ENCODE measurements at places on chromosomes 6 and 20. TPM values are rescaled to one million over a fixed set of nuclear protein-coding genes. Genes with fewer than 3 reads are reported as not detected.

The FAM83C gene
- total RNA-seq, result not detected

The TRAPPC3L gene
- not detected for total RNA-seq

The ISM1 gene
- total RNA-seq, result 20.4 TPM

The MAS1 gene
- 0.14 TPM for total RNA-seq

The FKBP1C gene
- total RNA-seq, result not detected

The BCAS1 gene
- total RNA-seq, result 3.6 TPM

The CRISP2 gene
- total RNA-seq, result not detected

The SASH1 gene
- 82.3 TPM for total RNA-seq

DNA sequence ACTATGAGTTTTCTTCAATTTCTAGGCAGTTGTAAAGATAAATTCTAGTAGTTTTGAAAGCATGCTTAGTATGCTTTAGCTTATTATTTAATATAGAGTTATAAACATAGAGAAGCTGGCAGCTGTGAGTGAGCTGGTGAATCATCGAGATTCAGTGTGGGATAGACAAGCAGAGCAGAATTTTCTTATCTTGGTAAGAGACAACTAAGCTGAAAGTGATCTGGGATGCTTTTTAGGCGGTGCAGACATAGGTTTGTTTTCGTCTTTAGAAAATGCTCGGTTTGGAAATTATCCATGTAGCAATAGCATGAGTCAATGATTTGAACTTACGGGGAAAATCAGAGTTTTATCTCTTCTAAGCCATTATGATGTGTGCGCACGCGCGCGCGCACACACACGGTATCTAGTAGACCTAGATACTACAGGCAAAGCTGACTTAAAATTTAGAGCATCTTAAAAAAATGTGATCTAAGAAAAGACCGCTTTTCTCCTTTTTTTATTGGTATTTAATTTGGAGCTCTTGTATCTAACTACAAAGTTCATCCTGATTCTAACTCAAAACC, 128.3 kb upstream of the MAP3K7 start:
- no peaks in the 10 kb centered on the region for H3K4me1 ChIP-seq
- no peaks in the 10 kb centered on the region for H3K27me3 ChIP-seq
- H3K36me3 ChIP-seq, result no peaks in the 10 kb centered on the region
- no peak overlapping the region for H3K4me3 ChIP-seq
- no peak overlapping the region for H3K27ac ChIP-seq
- no peak for DNase-seq

GRCh38 chr6:107594736-107595135, 104.8 kb downstream of the SOBP start:
- no peak overlapping the region for H3K4me3 ChIP-seq
- DNase-seq, result no peak
- no peaks in the 10 kb centered on the region for H3K36me3 ChIP-seq
- H3K4me1 ChIP-seq, result peaks cover 3% of the 10 kb centered on the region
- no peak overlapping the region for H3K27ac ChIP-seq

- peaks cover 29% of the 10 kb centered on the region for H3K36me3 ChIP-seq
- peak overlapping the region; percentile 81 for H3K4me3 ChIP-seq
- H3K27ac ChIP-seq, result peak overlapping the region; percentile 97
- H3K27me3 ChIP-seq, result no peaks in the 10 kb centered on the region
Measured at GRCh38 chr6:1615853-1616420, 6.2 kb downstream of the FOXC1 start.

GRCh38 chr6:30679765-30680535, 6.5 kb downstream of the PPP1R18 start:
- no peaks in the 10 kb centered on the region for H3K27me3 ChIP-seq
- H3K4me3 ChIP-seq, result peak overlapping the region; percentile 99
- peaks cover 45% of the 10 kb centered on the region for H3K4me1 ChIP-seq
- peaks cover 41% of the 10 kb centered on the region for H3K36me3 ChIP-seq
- no peak for DNase-seq

- H3K4me3 ChIP-seq, result peak overlapping the region; percentile 30
- no peaks in the 10 kb centered on the region for H3K27me3 ChIP-seq
- H3K4me1 ChIP-seq, result peaks cover 63% of the 10 kb centered on the region
Measured at GRCh38 chr6:13422681-13423221, 64.6 kb downstream of the GFOD1 start.

GRCh38 chr6:41774841-41775240, 4.9 kb downstream of the FRS3 start:
- no peak for DNase-seq
- no peak overlapping the region for H3K27ac ChIP-seq
- peaks cover 8% of the 10 kb centered on the region for H3K4me1 ChIP-seq
- no peaks in the 10 kb centered on the region for H3K27me3 ChIP-seq
- H3K4me3 ChIP-seq, result no peak overlapping the region

GRCh38 chr6:73800997-73801396, 105.0 kb downstream of the CD109 start:
- H3K27ac ChIP-seq, result no peak overlapping the region
- H3K27me3 ChIP-seq, result no peaks in the 10 kb centered on the region
- no peaks in the 10 kb centered on the region for H3K36me3 ChIP-seq
- DNase-seq, result no peak

DNA sequence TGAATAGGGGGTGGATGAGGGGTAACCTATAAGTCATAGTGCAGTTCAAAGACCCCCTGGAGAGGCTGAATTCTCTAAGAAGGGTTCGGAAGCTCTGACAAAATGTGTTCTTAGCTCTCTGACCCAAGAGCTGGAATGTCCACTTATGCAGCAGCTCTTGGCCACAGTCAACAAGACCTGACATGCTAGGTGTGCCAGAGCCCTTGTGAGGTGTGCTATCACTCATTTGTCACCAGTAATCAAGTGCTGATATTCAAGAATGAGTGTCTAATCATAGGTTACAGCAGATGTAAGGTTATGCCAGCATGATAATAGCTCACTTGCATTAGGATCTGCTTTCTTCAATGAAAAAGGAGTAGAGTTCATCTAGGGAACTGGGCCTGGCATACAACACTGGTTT, 28.1 kb downstream of the TOMM6 start:
- no peaks in the 10 kb centered on the region for H3K36me3 ChIP-seq
- no peak overlapping the region for H3K27ac ChIP-seq
- H3K4me3 ChIP-seq, result no peak overlapping the region
- no peaks in the 10 kb centered on the region for H3K27me3 ChIP-seq
- H3K4me1 ChIP-seq, result no peaks in the 10 kb centered on the region

- H3K27ac ChIP-seq, result peak overlapping the region; percentile 87
- peaks cover 59% of the 10 kb centered on the region for H3K4me1 ChIP-seq
- DNase-seq, result no peak
- no peaks in the 10 kb centered on the region for H3K36me3 ChIP-seq
- H3K27me3 ChIP-seq, result no peaks in the 10 kb centered on the region
- peak overlapping the region; percentile 97 for H3K4me3 ChIP-seq
Measured at GRCh38 chr20:50513169-50514034, 3.2 kb downstream of the PTPN1 start.

DNA sequence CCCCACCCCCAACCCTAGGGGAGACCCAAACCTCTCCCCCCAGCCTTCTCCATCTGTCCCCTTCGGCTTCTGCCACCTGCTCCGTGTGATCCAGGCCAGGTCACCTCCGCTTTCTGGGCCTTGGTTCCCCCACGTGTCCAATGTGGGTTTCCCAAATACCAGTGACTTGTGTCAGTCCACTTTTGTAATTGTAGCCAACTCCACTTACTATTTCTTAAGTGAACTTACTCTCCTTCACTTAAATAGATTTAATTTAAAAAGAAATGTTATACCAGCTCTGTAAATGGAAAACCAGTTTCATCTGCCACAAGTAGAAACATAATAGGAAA, 10.0 kb upstream of the FAM110A start:
- H3K36me3 ChIP-seq, result no peaks in the 10 kb centered on the region
- H3K27me3 ChIP-seq, result no peaks in the 10 kb centered on the region
- H3K4me3 ChIP-seq, result no peak overlapping the region
- no peak overlapping the region for H3K27ac ChIP-seq

- H3K27ac ChIP-seq, result no peak overlapping the region
- DNase-seq, result no peak
- no peaks in the 10 kb centered on the region for H3K36me3 ChIP-seq
- peaks cover 20% of the 10 kb centered on the region for H3K4me1 ChIP-seq
- no peak overlapping the region for H3K4me3 ChIP-seq
Measured at GRCh38 chr20:51450221-51450712, 92.3 kb downstream of the NFATC2 start.

DNA sequence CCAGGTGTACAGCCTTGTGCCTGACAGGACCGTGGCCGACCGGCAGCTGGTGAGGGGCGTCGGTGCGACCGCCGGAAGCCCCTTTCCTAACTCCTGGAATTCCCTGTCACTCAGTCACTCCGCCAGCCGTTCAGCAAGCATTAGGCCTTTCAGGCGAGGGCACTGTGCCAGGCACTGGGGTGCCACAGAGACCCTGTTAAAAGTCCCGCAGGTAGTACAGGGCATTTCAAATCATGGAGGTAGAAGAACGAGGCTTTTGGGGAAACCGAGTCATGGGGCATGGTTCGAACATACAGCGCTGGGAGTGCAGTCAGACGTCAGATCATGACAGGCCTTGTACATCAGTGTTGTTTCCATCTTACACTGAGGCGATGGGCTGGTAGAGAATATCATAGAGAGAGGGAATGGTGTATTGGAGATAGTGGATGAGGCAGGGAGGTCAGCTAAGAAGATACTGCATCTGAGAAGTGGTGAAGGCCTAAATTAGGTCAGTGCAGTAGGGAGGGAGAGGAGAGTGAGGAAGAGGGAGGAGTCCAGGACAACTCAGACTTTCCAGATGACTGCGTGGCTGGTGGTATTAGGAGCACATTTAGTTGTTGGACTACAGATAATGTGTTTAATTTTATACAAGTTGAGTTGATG, 892 bp upstream of the DXO start:
- no peaks in the 10 kb centered on the region for H3K27me3 ChIP-seq
- peaks cover 38% of the 10 kb centered on the region for H3K4me1 ChIP-seq
- peaks cover 17% of the 10 kb centered on the region for H3K36me3 ChIP-seq

GRCh38 chr6:34027445-34027936, 118.4 kb downstream of the GRM4 start:
- H3K36me3 ChIP-seq, result no peaks in the 10 kb centered on the region
- no peak overlapping the region for H3K27ac ChIP-seq
- no peak overlapping the region for H3K4me3 ChIP-seq
- H3K27me3 ChIP-seq, result no peaks in the 10 kb centered on the region
- no peaks in the 10 kb centered on the region for H3K4me1 ChIP-seq

- peaks cover 9% of the 10 kb centered on the region for H3K36me3 ChIP-seq
- no peak for DNase-seq
- peak overlapping the region; percentile 97 for H3K27ac ChIP-seq
- H3K4me3 ChIP-seq, result peak overlapping the region; percentile 67
- peaks cover 74% of the 10 kb centered on the region for H3K4me1 ChIP-seq
Measured at GRCh38 chr6:35601331-35602132, 87.2 kb downstream of the FKBP5 start.

GRCh38 chr6:5481033-5481432, 219.7 kb downstream of the FARS2 start:
- no peak for DNase-seq
- H3K27ac ChIP-seq, result no peak overlapping the region
- no peaks in the 10 kb centered on the region for H3K27me3 ChIP-seq
- H3K36me3 ChIP-seq, result no peaks in the 10 kb centered on the region

DNA sequence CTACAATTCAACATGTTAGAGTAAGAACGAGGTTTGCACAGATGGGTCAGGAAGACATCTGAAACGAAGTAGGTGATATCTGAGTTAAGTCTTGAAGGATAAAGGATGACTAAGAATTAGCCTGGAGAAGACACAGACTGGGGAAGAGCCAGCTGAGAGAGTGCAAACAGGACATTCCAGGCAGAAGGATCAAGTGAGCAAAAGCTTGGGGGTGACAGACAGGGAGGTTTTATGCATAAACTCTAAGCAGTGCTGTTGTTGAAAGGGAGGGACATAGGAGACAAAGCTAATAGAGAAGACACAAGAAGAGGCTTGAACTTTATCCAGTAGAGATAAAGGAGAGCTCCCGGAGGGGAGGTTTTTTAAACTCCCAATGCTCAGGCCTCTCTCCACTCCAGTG, 15.0 kb upstream of the ETV7 start:
- H3K4me1 ChIP-seq, result no peaks in the 10 kb centered on the region
- no peaks in the 10 kb centered on the region for H3K27me3 ChIP-seq
- DNase-seq, result no peak
- H3K4me3 ChIP-seq, result no peak overlapping the region

- no peaks in the 10 kb centered on the region for H3K36me3 ChIP-seq
- no peaks in the 10 kb centered on the region for H3K27me3 ChIP-seq
- H3K4me3 ChIP-seq, result peak overlapping the region; percentile 47
Measured at GRCh38 chr20:33554914-33555420, 65.1 kb downstream of the CBFA2T2 start.

DNA sequence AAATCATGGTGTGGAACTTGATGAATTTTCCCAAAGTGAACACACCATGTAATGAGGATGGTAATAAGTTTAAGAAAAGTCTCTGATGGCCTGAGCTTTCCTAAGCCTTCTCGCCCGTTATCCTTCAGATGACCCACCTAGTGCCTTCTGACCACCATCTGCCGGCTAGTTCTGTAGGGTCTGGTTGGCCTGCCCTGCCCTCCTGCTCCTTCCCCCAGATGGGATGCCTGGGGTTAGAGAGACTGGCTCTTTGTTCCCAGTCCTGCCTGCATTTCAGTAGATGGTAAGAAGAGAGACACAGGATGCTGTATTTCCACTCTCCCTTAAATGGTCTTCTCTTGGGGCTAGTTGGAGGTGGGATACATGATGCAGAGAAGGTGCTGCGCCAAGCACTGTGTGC, 43.0 kb downstream of the TIAM2 start:
- H3K4me1 ChIP-seq, result peaks cover 18% of the 10 kb centered on the region
- DNase-seq, result no peak
- no peak overlapping the region for H3K4me3 ChIP-seq
- H3K27me3 ChIP-seq, result no peaks in the 10 kb centered on the region
- H3K36me3 ChIP-seq, result no peaks in the 10 kb centered on the region

GRCh38 chr20:32040142-32040953, 11.7 kb upstream of the HCK start:
- no peaks in the 10 kb centered on the region for H3K4me1 ChIP-seq
- DNase-seq, result no peak

DNA sequence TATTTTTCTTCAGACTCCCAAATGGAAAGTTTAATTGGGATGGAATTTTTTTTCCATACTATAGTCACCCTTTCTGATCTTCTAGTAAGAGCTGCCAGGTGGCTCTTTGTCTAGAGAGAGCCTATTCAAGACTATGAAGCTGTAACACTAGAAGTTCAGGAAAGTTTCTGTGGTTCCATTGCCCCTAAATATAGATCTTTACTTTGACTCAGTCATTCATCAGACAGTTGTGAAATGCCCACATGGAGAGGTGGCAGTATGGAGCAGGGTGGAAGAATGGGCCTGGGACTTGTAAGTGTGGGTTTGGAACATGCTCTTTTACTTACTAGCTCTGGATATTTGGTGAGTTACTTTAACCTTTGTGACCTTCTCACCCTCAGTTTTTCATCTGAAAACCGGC, 87.8 kb downstream of the CTNNBL1 start:
- no peak overlapping the region for H3K4me3 ChIP-seq
- H3K4me1 ChIP-seq, result no peaks in the 10 kb centered on the region

- H3K4me3 ChIP-seq, result no peak overlapping the region
- no peak overlapping the region for H3K27ac ChIP-seq
- no peaks in the 10 kb centered on the region for H3K4me1 ChIP-seq
- DNase-seq, result no peak
Measured at GRCh38 chr6:99032396-99032795, 84.7 kb upstream of the FBXL4 start.
